ENCODE measurements at places on chromosomes 6 and 20.

- no peak for DNase-seq
Observed at GRCh38 chr6:99514089-99514488, 1.1 kb downstream of the USP45 start.

- no peak for DNase-seq
Observed at GRCh38 chr6:107750176-107750797, 73.8 kb downstream of the SCML4 start.

DNA sequence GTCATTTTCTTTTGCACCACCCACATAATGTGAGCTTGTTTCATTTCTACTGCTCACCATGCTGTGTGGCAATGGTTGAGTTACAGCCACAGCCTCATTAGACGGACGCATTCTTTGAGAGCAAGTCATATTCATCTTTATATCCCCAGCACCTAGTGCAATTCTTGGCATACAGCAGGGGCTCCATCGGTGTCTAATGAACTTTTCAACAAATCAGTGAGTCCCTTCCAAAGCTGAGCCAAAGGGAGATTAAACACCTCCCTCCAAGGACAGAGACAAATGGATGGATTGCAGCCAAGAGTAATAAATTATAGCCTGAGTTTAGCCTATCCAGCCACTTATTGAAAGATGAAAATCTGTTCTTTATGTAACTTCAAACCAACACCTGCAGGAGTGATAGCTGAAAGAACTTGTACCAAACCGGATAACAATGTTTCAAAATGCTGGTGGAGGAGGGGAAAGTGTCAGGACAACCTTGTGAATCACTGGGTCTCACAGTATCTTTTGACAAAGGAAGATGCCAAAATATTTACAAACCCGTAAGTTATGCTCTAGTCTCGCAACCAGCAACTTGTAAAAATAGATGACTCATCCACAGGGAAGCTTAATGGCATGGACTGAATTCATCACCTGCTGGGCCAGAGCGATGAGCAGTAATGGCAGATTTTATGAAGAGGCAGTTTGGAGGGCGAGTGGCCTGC lies 139.0 kb downstream of the PXDC1 start:
- no peak for DNase-seq

DNA sequence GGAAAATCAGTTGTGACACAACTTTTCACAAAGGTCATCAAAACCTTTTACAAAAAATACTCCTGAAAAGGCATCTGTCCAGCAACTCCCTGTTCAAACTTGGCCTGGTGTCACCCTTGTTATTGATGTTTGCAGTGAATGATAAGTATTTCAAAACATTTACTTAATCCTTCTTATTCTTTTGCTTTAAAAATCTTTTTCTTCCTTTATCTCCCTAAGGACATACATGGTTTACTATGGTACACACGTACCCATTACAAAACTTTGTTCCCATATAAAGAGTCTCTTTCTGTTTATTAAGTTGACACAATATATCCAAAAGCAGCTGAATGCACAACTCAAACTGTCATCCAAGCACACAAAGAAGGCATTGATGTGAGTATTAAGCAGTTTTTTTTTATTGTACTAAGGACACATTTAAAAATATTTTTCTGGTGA lies 17.5 kb downstream of the GSTA2 start:
- no peak for DNase-seq

Measured in stimulated activated CD8-positive, alpha-beta memory T cell treated with anti-CD3 and anti-CD28 coated beads, Interleukin-4, amount 100 ng/mL, for 48 hours (primary cell).